Frontal cortex (tissue), 4 donors: ENCODE measurements at places on chromosomes 12 and 14. TPM values are rescaled to one million over a fixed set of nuclear protein-coding genes. Genes with fewer than 3 reads are reported as not detected.

Gene SLC2A3
- total RNA-seq = 50.5 TPM

Gene TECPR2
- total RNA-seq = 8.6 TPM

Gene GDF3
- not detected for total RNA-seq

Gene KRT7
- total RNA-seq = not detected

Gene DLK1
- total RNA-seq = not detected

Gene GARIN6
- total RNA-seq = not detected

Gene CLEC9A
- not detected for total RNA-seq

Gene PUS1
- total RNA-seq = 3.3 TPM

Gene PITPNM2
- 4.9 TPM for total RNA-seq

Gene BEST3
- total RNA-seq = 1.6 TPM

Gene NFYB
- total RNA-seq = 39.9 TPM

Gene CNIH1
- 41.6 TPM for total RNA-seq

Gene PPM1H
- 11.8 TPM for total RNA-seq

Gene OTX2
- total RNA-seq = 0.41 TPM

Gene CDKN3
- 5.3 TPM for total RNA-seq

Gene COX6A1
- total RNA-seq = 489 TPM

Gene TAS2R7
- total RNA-seq = 0.41 TPM

Gene PTHLH
- not detected for total RNA-seq

Gene RERGL
- 2.0 TPM for total RNA-seq

Gene GPR162
- total RNA-seq = 81.1 TPM

Gene RD3L
- total RNA-seq = not detected

Gene PTCSC3
- not detected for total RNA-seq

Gene HOTAIR
- total RNA-seq = not detected

Gene LGMN
- 28.9 TPM for total RNA-seq

Gene KLRD1
- under 0.01 TPM for total RNA-seq

Gene NUAK1
- 54.6 TPM for total RNA-seq

Gene PTPRO
- total RNA-seq = 204 TPM

Gene POTEG
- total RNA-seq = not detected

Gene C12orf60
- 1.6 TPM for total RNA-seq

Gene GSC
- not detected for total RNA-seq

Gene ASB2
- total RNA-seq = under 0.01 TPM

Gene MUCL1
- total RNA-seq = not detected

Gene LRR1
- total RNA-seq = 5.3 TPM

Gene NUDT4
- 148 TPM for total RNA-seq
